ENCODE measurements at places on chromosomes 11 and 22.

GRCh38 chr11:118281284-118281683 is 17.2 kb upstream of the MPZL2 start:
- no peak for DNase-seq

- DNase-seq, result no peak
Observed at GRCh38 chr22:35589071-35589755, 27.9 kb downstream of the MB start.

DNA sequence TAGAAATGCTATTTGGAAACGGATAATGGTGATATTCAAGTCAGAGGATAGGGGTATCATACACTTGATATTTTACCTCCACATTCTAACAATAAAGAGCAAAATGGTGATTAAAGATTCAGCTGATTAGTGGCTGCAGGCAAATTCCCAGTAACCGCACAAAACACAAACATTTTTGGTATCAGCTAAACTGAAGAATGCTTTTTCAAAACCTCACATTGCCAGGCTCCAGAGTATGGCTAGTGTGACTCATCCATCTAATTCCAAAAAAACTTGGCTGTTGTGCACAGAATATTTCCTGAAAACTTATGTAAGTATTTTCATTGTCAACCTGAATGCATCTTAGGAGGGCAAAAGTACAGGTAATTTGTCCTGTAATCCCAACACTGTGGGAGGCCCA is 10.9 kb downstream of the SRPRA start:
- no peak for DNase-seq

- DNase-seq, result no peak
Observed at GRCh38 chr11:104033561-104033960, 2.9 kb upstream of the DDI1 start.

GRCh38 chr11:2036863-2037486 is 39.3 kb upstream of the H19 start:
- no peak for DNase-seq

GRCh38 chr11:132941024-132941646 is 591.2 kb downstream of the OPCML start:
- peak; percentile 24 for DNase-seq

- no peak for DNase-seq
Observed at GRCh38 chr11:126588630-126589491, 233.4 kb downstream of the ST3GAL4 start.

GRCh38 chr11:117818041-117818873 is 6.3 kb downstream of the FXYD2 start:
- no peak for DNase-seq

- no peak for DNase-seq
Observed at GRCh38 chr11:94533696-94534630, 9.8 kb upstream of the FUT4 start.

DNA sequence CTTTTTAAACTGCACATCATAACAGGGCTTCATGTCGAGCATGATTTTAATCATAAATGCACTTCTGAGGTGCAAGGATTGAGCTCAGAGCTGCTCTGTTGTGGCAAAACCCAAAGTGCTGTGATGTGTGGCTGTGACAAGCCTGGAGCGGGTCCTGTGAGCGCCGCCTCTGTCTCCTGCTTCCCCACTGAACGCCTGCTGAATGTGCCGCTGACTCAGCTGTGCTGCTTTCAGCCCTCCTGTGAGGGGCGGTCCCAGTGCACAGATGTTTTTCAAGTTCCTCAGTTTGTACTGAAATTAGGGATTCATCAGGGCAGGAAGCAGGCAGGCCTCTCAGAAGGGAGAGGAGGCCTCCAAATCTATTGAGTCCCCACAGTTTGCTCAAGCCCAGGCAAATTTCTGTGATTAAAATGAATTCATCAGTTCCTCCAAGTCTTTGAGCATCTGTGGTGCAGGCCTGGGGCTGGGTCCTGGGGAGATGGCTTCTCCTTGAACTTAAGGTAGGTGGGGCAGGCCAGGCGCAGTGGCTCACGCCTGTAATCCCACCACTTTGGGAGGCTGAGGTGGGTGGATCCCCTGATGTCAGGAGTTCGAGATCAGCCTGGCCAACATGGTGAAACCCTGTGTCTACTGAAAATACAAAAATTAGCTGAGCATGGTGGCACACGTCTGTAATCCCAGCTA is 3.0 kb upstream of the GTSE1 start:
- no peak for DNase-seq

DNA sequence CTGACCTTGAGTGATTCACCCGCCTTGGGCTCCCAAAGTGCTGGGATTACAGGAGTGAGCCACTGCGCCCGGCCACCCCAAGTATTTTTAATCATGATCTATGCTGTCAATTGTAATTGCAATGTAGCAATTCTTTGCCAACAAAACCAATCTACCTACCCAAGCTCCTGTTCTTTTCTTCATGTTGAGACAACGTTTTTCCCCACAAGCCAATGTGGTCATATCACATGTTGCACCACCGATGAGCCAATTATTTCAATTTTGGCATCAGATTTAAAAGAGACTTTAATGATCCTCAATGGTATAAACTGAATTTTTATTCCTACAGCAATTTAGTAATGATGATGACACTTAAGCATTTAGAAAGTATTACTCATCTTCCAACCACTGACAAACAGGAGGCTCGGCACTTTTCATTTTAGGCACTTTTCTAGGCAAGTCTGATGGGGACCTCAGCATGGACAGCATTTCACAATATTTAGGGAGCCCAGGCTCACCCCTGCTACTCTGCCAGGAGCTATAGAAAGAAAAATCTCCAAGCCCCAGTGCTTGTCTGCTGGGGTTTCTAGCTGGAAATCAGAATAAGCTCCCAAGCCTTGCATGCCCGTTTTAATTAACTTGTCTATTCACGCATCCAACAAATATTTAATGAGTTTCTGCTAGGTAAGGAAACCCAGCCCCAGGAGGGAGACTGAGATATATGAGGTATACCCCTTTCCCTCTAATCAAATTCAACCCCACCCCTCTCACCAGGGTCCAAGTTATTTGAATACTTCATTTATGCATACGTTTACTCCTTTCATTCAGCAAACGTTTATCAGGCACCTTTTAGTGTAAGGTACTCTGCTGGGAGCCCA is 291.4 kb downstream of the ST3GAL4 start:
- DNase-seq, result no peak

GRCh38 chr11:112718483-112718882 is 242.7 kb upstream of the NCAM1 start:
- DNase-seq, result no peak

GRCh38 chr11:21110415-21110814 is 441.0 kb downstream of the NELL1 start:
- no peak for DNase-seq

DNA sequence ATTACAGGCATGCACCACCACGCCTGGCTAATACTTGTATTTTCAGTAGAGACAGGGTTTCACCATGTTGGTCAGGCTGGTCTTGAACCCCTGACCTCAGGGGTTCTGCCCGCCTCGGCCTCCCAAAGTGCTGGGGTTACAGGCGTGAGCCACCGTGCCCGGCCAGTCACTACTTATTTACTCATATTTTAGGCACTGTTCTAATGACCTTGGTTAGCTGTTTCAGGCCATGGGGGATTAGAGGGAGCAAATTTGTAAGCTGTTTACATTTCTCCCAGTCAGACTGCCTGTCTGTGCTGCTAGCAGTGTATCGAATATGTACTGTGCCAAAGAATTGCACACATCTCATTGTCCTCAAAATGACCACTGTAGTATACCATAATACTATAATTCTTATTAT is 32.7 kb upstream of the PACSIN2 start:
- no peak for DNase-seq

DNA sequence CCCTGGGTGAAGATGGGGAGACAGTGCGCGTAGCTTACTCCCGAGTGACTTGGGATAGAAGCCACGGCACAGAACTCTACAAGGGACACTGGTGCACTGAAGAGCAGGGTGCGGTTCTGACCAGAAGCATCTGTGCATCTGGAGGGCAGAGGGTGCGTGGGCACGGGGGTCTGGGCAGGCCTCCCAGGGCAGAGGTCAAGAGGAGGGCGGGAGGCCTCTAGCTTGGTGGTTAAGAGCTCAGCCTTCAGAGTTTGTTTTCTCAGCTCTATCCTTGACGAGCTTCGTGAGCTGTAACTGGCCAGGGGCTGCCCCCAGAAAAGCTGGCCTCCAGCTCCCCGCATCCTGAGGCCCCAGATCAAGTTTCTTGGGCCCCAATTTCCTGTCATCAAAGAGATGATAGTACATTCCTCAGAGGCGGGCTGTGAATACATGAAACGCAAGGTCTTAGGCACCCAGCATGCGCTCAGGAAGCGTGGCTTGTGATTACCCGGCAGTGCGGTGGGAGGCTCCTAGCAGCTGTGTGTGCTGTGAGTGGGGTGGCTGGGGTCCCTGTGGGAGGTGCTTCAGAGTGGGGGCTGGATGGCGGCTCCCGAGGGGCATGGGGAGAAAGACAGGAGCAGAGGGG is 6.0 kb upstream of the BID start:
- DNase-seq, result no peak

GRCh38 chr11:65648997-65649493 is 11.1 kb downstream of the SIPA1 start:
- DNase-seq, result no peak

- DNase-seq, result no peak
Observed at GRCh38 chr22:46858181-46858771, 95.8 kb downstream of the TBC1D22A start.

GRCh38 chr11:64074239-64074638 is 38.5 kb downstream of the FLRT1 start:
- DNase-seq, result no peak

- no peak for DNase-seq
Observed at GRCh38 chr11:128174465-128175291, 412.7 kb downstream of the ETS1 start.

DNA sequence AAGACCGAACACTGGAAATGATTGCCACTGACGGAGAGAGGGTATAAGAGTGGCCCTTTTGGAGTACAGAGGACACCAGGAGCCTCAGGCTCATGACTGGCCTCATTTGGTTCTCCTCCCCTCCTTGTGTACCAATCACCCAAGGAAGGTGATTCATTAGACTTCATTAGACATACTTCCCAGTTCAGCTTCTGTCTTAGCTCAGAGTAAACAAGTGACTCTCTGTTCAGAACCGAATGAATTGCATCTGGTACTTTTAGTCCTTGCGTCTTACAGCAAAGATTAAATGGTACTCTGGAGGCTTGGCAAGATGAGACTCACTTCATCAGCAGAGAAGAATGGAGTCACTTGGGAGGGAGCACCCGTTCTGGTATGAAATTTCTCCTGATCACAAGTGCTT is 75.2 kb downstream of the ZNRF3 start:
- DNase-seq, result no peak

GRCh38 chr11:56632329-56632728 is 9.9 kb downstream of the OR5AP2 start:
- DNase-seq, result no peak

DNA sequence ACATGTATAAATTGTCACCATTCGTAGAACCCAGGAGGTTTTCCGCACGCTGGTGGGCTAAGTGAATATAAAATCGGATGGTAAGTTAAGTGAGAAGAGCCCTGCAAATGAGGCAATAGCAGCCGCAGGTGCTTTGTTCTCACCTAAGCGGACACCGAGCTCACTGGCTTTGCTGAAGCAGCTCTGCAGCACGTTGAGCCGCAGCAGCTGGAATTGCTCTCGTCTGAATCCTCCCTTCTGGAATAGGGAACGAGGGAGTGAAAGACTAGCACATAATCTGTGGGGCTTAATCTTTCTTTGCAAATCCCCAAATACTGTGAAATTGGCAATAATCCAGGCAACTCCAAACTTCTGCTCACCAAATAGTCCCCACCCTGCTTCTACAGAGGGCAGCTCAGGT is 488.1 kb downstream of the NTM start:
- no peak for DNase-seq

DNA sequence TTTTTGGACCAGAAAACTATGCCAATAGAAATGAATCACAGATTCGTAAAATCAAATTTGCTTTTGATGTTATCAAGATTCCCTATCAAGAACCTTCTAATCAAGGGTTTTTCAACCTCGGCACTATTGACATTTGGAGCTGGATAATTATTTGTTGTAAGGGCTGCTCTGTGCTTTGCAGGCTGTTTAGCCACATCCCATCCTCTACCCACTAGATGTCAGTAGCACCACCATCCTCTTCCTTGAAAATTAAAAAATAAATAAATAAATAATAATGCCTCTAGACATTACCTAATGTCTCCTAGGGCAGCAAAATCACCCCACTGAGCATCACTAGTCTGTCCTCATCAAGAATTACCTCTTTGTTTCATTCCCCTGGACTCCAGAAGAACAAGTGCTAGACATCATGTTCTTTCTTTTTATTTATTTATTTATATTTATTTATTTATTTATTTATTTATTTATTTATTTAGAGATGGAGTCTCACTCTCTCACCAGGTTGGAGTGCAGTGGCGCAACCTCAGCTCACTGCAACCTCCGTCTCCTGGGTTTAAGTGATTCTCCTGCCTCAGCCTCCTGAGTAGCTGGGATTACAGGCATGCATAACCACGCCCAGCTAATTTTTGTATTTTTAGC is 744.7 kb downstream of the KCNA4 start:
- no peak for DNase-seq

All from NCI-H2081 treated with DMSO at 0.1 percent for 48 hours (cell line).